Amniotic epithelial cell (primary cell): ENCODE measurements at places on chromosomes 6 and 20.

- DNase-seq = no peak
Observed at GRCh38 chr6:42629845-42630244, 66.0 kb downstream of the UBR2 start.

DNA sequence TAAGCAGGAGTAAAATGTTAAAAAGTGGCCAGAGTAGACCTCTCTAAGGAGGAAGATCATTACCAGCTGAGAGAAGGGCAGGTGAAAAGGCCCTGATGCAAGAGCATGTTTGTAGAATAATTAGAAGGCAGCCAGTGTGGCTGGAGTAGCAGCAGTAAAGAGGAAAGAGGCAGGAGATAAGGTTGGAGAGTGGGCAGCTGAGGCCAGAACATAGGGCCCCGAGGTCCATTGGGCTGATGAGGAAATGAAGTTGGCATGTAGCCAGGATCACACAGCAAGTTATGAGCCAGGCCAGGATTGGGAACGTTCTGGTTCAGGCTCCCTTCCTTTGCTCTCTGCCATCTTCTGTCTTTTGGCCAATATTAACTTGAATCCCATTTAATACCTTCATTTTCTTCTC is 51.6 kb downstream of the RALY start:
- peak; percentile 59 for DNase-seq

DNA sequence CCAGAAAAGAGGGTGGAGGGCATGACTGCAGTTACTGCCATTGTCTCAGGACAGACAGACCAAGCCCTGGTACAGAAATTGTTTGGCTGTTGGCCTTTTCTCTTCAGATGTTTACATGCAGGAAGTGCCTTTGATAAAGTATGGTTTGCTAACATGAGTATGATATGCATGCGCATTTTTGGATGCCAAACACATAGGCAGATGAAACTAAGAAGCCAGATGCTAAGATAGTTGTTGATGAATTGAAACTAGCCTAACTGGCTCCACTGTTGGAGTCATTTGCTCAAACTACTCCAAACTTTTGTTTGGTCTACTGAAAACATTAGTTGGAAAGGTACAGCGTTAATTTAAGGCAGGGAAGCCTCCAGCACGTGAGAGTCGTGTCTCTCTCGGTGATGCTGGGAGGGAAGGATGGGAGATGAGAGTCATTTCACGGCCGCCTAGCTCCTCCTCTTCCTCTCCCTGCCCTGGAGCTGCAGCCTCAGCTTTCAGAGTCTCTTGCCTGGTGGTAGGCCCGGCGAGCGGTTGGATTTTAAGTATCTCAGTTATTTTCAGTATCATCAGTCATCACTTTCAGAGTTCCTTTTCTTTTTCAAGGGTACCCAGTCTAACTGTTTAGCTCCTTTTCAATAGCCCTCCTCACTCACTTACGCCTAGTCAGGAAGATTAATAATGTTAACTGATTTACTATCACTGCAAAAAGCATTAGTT is 29.7 kb downstream of the RREB1 start:
- DNase-seq = peak; percentile 50

- no peak for DNase-seq
Observed at GRCh38 chr6:93319304-93319703, 100.1 kb downstream of the EPHA7 start.

- DNase-seq = no peak
Observed at GRCh38 chr6:90536520-90536919, 50.4 kb downstream of the MAP3K7 start.

GRCh38 chr6:1384549-1385128 is 4.7 kb upstream of the FOXF2 start:
- no peak for DNase-seq

DNA sequence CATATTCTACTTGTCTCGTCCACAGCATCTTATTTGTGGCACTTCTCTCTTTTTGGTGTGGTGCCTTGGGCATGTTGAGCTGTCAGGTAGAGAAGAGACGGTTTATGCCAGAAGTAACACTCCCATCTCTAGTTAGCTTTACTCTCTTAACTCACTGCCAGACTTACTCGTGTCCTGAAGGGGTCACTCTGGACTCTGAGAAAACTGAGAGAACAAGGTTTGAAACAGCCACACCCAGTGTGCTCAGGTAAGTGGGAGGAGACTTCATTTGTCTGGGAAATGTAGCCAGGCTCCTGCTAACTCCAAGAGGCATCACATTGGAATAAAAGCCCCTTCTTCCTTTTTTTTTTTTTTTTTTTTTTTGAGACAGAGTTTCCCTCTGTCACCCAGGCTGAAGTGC is 360.8 kb downstream of the QKI start:
- no peak for DNase-seq

GRCh38 chr20:51122931-51123658 is 100.2 kb upstream of the KCNG1 start:
- no peak for DNase-seq

DNA sequence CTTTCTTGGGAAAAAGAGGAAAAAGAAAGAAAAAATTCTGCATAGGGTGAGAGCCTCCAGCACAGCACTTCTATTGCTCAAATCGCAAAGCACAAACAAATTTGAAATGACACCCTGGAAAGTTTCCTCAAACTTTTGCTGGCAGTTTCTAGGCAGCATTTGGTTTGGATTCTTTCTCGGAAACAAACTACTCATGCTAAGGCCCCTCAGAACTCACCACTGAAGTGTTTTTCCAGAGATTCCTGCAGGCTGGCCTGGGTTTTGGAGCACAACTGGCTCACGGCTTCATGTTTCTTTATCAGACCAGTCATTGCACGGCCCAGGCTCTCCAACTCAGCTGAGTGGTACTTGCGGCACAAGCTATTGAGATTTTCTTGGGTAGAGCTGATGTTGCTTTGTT is 237.8 kb downstream of the SYNE1 start:
- DNase-seq = no peak

GRCh38 chr20:10551732-10552724 is 116.9 kb downstream of the SLX4IP start:
- no peak for DNase-seq

- DNase-seq = no peak
Observed at GRCh38 chr20:34040300-34040995, 46.7 kb downstream of the RALY start.

DNA sequence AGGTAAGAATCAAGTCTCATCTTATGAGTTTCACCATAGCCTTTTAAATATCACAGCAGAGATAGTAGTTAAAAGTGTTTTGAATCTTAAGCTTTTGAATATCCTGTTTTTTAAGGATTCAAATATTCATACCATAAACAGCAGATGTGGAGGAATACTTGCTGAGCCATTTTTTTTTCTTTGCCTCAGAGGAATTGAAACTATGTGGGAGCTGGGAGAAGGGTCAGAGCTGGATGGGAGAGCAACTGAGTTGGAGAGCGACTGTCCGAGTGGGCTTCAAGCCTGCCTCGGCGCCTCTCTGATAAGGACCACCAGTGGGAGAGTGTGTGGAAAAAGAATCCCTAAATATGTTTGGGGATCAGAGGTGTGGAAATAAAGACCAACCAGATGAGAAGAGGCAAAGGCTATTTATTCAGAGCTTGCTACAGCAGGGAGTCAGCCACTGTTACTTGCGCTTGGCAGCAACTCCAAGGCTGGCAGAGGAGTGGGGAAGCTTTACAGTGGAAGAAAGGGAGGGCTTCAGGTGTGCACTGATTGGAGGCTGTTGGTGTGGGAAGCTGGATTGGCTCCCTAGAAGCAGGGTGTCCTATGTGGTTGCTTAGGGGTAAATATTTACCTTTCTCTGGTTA is 34.3 kb upstream of the MCUR1 start:
- DNase-seq = no peak

- DNase-seq = peak; percentile 36
Observed at GRCh38 chr6:57097596-57097995, 7.6 kb downstream of the ZNF451 start.

DNA sequence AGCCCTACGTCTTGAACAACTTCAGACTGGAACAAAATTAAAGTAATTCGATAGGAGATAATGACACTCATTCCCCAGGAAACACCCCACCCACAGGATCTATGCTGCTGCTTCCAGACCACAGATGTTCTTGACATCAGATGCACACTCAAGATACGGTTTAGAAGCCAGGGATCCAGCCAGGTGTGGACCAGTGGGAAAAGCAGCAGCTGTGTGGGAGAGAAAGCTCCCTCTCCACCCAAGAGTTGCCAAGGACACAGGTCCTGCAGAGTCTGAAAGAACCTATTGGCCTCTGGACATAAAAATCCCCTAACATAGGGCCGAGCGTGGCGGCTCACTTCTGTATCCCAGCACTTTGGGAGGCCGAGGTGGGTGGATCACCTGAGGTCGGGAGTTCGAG is 91.7 kb upstream of the NFATC2 start:
- no peak for DNase-seq

DNA sequence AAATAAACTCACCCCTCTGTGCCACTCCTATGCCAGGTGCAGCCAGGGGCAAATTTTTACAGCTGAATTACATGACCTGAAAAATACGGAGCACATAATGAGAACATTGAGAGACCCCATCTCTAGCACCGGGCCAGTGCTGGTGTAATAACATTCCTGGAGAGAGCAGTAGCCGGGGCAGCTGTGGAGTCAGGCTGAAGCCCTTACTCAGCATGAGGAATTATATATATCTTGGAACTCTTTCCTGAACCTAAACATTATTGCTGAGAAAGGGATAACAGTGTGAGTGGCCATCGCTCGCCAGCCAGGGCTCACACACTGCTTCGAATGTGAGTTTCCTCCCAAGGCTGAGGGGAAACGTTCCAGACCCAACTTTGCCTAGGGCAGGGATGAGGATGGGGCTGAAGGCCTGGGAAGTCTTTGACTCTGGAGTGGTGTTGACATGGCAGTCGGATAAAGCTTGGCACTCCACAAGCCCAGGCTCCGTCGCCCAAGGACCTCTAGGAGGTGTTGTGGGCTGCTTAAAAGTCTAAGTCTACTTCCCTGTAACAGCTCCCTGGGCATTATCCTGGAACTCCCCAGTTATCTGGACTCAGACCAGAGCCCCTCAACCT is 269.8 kb downstream of the CDC5L start:
- no peak for DNase-seq

DNA sequence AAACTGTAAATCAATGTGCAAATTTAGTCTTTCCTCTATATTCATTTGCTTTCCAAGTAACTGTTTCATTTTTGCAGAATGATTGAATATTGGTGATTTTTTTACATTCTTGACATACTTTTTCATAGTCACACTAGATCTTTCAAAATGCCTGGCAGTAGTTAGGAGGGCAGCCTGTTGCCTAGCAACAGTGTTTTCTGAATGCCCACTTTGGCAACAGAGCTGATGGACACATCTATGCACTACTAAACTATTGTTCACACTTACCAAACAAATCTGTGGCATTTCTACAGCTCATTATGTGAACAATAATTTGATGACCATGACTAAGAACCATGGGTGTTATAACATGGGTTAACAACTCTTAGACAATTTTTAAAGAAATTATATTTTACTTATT is 438.0 kb upstream of the IMPG1 start:
- DNase-seq = no peak

GRCh38 chr20:49987015-49987867 is 4.5 kb downstream of the SNAI1 start:
- DNase-seq = no peak

DNA sequence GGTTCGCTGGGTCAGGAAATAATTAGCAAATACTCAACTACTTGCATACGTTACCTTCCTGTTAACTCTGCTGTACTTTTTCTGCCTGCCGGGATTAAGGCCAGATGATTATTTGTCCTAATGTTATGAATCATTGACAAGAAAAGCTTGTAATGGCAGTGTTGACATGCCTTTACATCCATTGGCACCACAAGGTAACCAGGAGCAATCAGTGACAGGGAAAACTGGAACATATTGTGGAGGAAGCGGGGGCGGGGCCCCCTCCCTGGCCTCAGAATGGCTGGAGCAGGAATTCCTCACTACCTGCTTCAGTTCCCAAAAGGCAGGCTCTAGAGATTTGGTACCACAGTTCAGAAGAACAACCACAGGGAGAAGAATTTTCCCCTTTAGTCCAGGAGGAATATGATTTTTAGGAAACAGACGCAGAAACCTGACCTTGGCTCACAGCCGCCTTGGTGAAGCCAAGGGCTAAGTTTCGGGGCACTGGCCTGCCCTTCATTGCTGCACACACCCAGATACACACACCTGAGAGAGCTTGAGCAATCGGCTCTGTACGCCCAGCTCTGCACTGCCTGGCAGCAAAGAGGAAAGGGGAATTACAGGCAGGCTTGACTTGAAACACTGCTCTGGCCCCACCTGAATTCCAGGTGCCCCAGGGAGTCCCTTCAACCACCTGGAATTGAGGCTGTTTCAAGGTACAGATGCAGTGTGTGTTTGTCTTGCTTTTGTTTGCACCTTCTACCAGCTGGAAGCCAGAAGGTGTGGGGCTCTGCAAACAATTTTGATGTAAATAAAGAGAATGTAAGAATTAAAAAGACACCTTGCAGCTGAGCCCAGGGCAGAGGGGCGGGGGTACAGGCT is 89.8 kb downstream of the MYB start:
- peak; percentile 22 for DNase-seq

- DNase-seq = no peak
Observed at GRCh38 chr6:96856856-96857255, 19.6 kb upstream of the GPR63 start.

- DNase-seq = peak; percentile 35
Observed at GRCh38 chr6:145887969-145888368, 73.4 kb upstream of the FBXO30 start.

- DNase-seq = no peak
Observed at GRCh38 chr6:137519629-137520176, 25.5 kb upstream of the OLIG3 start.

GRCh38 chr20:25706793-25707192 is 10.1 kb upstream of the ZNF337 start:
- DNase-seq = no peak

GRCh38 chr20:25484224-25484846 is 76.9 kb downstream of the GINS1 start:
- DNase-seq = no peak

DNA sequence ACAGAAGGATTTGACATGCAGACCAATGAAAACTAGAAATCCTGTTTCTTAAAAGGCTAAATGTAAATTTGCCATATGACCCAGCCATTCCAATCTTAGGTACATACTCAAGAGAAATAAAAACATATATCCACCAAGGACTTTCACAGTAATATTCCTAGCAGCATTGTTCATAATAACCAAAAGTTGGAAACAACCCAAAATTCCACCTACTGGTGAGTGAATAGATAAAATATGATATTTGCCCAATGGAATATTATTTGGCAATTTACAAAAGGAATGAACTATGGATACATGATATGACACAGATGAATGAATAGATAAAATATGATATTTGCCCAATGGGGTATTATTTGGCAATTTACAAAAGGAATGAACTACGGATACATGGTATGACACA is 22.7 kb downstream of the MTCL3 start:
- DNase-seq = peak; percentile 36

- DNase-seq = no peak
Observed at GRCh38 chr6:12776291-12776690, 59.7 kb downstream of the PHACTR1 start.
